ENCODE measurements at places on chromosomes 5 and 9.

GRCh38 chr5:58455480-58455879 lies 4.4 kb downstream of the PLK2 start:
- DNase-seq, result no peak

DNA sequence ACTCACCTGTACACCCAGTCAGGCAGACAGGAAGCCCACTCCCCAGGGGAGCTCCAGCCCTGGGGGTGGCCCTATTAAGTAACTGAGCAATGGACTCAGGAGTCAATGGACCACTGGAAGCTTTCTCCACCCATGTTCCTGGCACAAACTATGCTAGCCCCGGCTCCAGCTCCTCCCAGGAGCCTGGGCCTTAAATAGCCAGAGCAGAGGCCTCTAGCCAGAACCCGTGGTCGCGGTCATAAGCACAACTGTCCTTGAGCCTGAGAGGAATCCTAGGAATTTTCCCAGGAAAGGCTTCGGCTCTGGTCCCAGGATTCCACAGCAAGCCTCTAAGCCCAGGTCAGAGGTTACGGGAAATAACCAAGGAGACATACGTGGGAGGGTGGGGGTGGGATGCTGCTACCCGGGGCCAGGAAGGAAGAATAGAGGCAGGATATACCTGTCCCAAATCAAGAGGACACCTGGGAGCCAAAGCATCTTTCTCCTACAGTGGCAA lies 5.5 kb downstream of the SEPTIN8 start:
- DNase-seq, result no peak

- DNase-seq, result no peak
Measured at GRCh38 chr9:13513286-13513685, 233.8 kb upstream of the MPDZ start.

DNA sequence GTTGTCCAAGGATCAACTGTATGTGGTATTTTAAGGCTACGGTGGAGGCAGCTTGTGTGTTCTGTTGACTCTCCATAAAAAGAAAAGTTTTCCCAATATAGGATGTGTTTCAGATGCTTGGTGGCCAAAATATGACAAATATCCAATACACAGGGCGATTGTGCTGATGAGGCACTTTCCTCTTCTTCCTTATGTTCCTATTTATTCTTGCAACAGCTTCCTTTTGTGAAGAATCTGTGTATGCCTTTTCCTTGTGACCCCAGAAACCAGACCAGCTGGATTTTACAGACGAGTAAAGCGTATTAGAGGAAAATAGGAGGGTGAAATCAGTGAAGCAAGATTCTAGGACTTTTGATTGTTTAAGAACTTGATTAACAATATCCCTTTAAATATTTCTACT lies 452.0 kb downstream of the DMAC1 start:
- no peak for DNase-seq

- no peak for DNase-seq
Measured at GRCh38 chr9:19913151-19913550, 124.3 kb upstream of the SLC24A2 start.

- no peak for DNase-seq
Measured at GRCh38 chr5:154158379-154158737, 32.2 kb upstream of the GALNT10 start.

- DNase-seq, result no peak
Measured at GRCh38 chr9:129130791-129131190, 19.6 kb downstream of the PTPA start.

DNA sequence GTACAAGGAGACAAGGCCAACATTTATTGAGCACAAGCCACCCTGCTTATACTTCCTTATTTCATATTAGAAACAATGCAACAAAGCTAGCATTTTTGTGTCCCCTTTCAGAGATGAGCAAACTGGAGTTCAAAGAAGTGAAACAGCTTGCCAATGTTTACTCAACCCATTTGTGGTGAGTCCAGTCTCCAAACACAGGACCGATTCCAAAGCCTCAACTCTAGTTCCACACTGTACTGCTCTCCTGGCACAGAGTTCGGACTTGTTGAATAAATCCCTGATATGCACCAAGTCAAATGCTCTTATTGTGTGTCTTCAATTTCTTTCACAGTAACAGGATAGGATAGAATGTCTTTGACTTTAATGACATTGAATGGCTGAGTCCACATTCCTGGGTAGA lies 604.8 kb upstream of the BRINP1 start:
- DNase-seq, result no peak

GRCh38 chr5:25701936-25702335 lies 1057.2 kb upstream of the CDH10 start:
- no peak for DNase-seq

DNA sequence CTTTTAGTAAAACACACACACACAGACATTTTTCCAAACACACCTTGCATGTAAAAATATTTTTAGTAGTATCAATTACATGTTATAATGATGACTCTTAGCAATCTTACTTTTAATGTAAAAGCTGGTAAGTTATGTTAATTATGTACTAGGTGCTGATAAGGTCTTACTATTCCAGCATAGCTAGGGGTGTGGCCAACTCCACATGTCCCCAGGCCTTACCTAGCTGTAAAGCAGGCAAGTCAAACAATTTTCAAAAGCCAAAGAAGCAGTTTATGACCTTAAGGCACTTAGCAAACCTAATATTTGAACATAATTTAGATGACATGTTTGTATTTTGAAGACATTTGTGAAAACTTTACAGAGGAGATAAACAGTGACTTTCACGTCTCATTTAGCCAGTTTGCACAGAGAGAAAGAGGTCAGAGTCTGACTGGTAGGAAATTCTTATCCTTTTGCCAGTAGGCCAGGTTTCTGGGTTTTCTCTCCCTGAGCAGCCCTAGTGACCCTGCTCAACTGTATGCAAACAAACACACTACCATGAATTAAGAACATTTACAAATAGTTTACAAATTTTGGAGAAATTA lies 26.5 kb upstream of the GPX3 start:
- no peak for DNase-seq

GRCh38 chr5:96431376-96432187 lies 1.5 kb downstream of the PCSK1 start:
- DNase-seq, result no peak

DNA sequence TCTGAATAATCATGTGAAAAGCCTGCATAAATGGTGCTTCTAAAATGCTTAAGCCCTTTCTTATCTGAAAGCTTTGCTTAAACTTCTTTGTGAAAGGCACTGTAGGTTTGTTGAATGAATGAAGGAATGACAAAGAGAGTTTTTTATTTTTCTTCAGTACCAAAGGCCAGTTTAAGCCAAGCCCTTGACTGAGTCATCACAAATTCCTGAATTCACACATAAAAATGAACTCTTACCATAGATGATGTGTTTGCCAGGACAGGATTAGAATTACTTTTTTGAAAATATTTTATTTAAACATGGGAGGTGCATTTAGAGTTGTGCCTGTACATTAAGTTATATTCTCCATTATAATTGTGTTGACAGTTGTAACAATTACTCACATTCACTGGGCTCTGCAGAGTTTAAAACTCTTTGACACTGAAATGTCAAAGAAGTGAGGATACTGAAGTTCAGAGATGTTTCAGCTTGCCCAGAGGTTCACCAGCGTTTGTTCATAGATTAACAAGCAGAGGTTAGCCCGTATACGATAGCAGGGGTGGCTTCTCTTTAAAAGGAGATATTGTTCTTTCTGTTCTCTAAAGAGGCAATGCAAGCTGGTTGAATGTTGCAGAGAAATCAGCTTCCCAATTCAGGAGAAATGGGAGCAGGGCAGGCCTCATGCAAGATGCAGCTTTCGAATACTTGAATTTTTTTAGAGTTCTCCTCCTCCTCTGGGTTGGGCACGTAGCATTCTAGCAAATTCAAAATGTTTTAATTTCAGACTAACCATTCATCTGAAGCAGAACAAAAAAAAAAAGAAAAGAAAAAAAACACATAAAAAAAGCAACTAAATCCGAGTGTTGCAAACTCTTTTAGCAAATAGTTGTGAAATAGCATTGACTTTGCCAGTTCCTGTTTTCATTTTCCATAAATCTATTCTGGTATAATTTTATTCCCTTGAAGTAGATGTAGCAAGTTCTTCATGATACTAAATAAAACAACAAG lies 358.7 kb upstream of the KLF4 start:
- DNase-seq, result no peak

DNA sequence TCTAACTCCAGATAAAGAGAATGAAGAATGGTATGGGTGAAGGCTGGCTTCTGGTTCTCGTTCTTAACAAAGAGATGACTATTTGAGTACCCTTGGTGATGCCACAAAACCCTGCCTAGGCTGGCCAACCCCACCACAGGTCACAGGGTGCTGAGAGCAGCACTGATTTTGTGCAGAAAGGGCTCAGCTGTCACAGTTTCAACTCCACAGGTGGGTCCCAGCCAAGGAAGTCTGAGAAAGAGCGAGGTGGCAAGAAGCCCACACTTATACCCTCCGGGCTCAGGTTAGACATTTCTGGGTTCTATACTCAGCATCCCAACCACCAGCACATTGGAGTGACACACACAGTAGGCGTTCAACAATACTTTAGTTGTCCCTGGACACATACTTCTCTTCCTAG lies 118.1 kb downstream of the SLIT3 start:
- no peak for DNase-seq

DNA sequence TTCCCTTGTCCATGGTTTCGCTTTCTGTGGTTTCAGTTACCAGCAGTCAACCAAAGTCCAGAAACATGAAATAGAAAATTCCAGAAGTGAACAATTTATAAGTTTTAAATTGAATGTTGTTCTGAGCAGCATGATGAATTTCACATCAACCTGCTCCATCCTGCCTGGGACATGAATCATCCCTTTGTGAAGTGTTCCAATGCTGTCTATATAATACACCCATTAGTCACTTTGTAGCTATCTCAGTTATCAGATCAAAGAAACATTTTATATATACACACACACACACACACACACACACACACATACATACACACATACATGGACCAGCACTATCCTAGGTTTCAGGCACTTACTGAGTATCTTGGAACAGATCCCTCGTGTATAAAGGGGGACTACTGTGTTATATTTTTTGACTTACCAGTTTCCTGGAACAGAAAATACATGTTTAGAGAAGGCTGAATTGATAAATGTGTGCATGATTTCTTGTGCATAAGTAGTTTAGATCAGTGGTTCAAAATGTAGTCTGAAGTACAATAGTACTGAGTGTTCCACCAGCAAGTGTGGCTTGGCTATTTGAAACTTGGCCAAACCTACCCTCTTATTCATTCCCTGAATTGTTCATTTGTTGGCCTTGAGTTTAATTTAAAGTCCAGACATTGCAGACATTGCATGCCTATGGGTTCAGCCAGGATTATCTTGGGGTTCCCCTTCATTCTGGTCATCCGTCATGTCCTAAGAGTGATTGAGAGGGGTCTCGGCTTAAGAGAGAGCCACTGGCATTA lies 510.0 kb downstream of the GADD45G start:
- DNase-seq, result no peak

GRCh38 chr9:126036881-126037291 lies 289.7 kb downstream of the PBX3 start:
- DNase-seq, result no peak

DNA sequence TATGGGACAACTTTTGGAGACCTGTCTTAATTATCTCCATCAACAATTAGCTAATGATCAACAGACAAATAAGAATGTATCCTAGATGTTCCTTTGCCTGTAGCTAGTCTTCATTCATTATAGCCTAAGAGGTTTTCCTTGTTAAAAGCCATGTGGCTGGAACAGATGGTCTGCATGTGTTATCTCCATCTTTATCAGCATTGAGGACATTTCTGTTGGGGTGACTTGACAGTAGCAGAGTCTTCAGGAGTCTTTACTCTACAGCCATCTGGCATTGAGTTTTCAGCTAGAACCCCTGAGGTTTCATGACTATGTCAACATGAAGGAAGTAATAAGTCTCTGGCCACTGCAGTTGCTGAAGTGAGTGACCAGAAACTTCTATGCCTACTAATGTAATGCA lies 106.6 kb upstream of the TLE4 start:
- DNase-seq, result no peak

DNA sequence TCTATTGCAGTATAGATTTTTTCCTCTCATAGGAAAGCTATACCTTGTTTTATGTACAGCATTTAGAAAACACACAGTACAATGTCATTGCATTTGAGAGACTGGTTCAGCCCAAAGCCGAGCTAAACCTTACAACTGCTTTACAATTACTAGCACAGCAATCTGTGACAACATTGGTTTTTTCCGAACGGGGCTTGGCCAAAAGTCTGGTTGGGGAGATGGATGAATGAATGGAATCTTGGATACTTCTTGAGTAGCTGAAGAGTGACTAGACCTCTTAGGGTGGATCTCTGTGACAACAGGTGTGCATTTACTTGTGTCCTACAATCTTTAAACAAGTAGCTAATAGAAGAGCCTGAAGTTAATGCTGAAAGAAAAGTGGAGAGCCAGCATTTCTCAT lies 1.2 kb downstream of the SGCD start:
- DNase-seq, result no peak

DNA sequence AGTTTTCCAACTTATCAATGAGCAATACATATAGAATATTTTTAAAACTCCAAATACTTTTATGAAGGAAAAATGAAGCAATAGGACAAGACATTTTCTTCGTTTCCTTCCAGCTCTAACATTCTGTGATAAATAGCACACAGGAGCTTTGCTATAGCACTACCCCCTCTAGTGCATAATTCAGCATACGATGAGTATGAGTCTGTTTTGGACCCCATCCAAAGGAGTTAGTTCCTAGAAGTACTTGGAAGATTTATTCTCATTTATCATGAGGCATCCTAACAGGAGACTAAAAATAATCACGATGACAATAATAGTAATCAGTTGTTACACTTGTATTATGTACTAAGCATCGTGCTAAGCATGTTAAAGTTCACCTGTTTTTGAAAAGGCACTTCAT lies 1061.3 kb upstream of the DMAC1 start:
- DNase-seq, result no peak

DNA sequence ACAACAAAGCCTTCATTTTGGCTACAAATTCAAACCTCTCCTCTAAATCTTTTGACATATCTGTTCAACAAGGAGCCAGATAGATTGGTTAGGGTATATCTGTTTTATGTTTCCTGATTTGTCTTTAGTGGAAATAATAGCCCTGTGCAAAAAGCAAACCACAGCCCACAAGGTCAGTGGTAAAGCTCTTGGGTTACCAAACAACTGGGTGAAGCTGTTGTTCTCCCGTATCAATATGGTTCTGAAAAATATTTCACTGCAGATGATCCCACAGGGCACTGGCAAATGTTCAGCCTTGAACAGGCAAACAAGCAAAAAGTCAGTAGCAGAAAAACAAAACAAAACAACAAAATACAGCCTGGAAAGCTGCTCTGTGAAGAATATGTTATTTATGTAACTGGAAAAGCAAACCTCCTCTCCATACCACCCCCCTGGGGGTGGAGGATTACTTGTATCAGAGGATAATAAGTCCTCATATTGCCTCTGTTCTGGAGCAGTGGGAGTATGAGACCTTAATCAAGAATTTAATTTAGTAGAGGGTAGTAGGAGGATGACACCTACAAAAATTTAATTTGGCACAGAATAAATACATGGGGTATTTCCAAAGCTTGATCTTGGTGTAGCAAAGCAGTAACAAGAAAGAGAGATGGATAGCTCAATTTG lies 20.8 kb upstream of the PTBP3 start:
- DNase-seq, result no peak

GRCh38 chr5:87101321-87101720 lies 166.4 kb upstream of the RASA1 start:
- DNase-seq, result no peak

GRCh38 chr5:103066326-103066725 lies 53.6 kb downstream of the GIN1 start:
- DNase-seq, result no peak

All from NCI-H1048 (cell line).